Hematopoietic multipotent progenitor cell treated with erythropoietin and hydrocortisone succinate and interleukin-3 and kit ligand, for 8 days (in vitro differentiated cells): ENCODE measurements at places on chromosomes 12 and 14.

GRCh38 chr14:61460718-61461611, 139.6 kb downstream of the PRKCH start:
- DNase-seq, result no peak

- DNase-seq, result no peak
Observed at GRCh38 chr12:113805673-113806072, 160.5 kb downstream of the RBM19 start.

DNA sequence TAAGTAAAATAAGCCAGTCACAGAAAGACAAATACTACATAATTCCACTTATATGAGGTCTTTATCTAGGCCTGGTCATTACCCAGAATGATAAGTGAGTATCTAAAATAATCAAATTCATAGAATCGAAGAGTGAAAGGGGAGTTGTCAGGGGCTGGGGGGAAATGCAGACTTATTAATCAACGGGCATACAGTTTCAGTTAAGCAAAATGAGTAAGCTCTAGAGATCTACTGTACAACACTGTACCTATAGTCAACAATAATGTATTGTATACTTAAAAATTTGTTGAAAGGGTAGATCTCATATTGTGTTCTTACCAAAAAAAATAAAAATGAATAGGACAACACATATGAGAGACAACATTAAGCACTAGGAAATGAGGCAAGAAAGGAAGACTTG, 13.3 kb downstream of the BTBD7 start:
- DNase-seq, result no peak

- no peak for DNase-seq
Observed at GRCh38 chr14:21350539-21350938, 33.3 kb downstream of the SUPT16H start.

DNA sequence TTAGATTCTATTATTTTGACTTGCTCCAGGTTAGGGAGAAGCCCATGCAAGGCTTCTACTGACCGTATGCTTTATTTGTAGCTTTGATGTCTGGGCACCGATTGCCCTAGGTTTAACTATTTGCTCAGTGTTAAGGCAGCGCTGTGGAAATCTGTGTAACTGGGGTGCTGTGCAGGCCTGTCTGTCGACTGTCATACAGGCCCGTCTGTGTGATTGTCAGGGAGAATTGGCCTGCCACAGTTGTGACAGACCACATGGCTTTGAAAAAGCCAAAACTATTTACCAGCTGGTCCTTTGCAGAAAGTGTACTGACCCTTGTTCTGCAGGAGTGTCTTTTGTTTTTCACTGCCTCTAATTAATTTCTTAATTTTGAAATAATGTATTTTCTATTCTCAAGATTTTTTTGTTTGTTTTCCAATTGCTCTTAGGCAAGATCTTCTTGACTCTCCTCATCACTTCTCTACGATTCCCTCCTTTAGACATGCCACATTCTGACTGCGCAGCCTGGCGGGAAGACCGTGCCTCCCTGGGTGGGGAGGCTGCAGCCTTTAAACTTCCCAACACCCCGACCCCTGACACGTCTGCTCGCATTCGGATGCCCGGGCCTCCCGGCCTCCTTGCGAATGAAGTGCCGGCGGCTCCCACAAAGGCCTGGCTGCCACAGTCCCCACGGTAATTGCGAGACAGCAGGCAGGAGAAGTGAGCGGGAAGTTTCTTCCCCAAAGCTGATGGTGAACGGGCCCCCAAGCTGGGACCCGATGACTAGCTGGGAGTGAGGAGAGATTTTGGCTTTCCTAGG, 99.0 kb upstream of the EVL start:
- no peak for DNase-seq

DNA sequence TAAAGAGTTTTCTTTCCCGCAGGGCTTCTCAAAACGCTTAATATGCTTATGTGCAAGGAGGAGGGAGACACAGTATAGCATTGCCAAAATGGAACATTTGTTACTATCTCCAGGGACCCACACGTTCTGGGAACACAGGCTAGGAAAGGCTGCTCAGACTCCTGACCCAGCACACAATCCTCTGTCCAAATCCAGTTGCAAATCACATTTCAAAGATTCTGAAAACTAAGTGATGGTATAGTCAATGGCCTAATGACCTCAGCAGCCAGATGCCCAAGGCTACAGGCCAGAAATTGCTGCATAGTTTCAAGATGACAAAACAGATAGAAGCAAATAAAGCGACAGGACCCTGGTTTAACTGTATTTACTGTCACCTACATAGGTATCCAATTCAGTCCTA, 97.0 kb upstream of the GRIP1 start:
- DNase-seq, result no peak

DNA sequence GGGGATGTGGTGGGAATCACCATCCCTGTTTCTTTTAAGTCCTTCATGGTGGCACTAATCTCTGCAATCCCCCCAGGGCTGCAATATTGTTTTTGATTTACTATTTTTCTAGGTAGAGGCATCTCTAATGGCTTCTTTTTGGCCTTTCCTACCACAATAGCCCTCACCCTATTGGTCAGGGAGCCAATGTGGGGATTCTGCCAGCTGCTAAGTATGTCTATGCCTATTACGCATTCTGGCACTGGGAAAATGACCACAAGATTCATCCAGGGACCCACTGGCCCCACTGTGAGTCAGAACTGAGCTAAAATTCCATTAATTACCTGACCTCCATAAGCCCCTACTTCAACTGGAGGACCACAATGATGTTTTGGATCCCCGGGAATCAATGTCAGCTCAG, 15.9 kb upstream of the GLIPR1L2 start:
- no peak for DNase-seq

DNA sequence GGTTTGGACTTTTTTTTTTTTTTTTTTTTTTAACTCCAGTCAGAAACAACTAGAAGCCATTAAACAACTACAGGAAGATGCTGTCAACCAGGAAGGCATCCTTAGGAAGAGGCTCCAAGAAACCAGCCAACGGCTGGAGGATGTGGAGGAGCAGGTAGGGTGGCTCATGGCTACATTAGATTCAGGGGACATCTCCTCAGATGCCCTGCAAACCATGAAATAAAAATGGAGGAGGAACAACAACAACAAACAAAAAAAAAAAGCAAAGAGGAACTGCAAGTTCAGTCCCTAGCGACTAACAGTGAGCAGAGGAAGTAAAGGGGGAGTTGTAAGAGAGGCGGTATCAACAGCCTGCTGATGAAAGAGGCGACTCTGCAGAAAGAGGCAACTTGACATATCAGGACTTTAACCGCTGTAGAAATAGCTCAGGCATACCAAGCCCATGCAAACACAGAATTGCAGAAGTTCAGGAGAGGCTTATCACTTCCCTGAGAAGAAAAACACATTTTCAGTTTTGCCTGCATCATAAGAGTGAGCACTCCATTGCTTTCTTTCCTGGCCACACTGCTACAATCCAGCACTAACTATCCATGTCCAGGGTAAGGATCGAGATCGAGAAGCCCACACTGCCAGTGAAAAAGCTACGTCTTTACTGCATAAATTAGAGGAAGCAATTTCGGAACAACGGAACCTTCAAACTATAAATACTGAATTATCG, 103.5 kb upstream of the BCAT1 start:
- DNase-seq, result peak; percentile 84

GRCh38 chr14:75783184-75783583, 122.1 kb downstream of the TTLL5 start:
- no peak for DNase-seq

- DNase-seq, result no peak
Observed at GRCh38 chr12:18591473-18591872, 146.3 kb downstream of the PLCZ1 start.

- DNase-seq, result no peak
Observed at GRCh38 chr14:74083784-74084276, 423 bp downstream of the ALDH6A1 start.

GRCh38 chr12:102824218-102824835, 92.7 kb downstream of the PAH start:
- DNase-seq, result peak; percentile 10

GRCh38 chr12:124407074-124407473, 112.2 kb downstream of the RFLNA start:
- no peak for DNase-seq

GRCh38 chr14:103021684-103022001, 35.7 kb downstream of the CDC42BPB start:
- DNase-seq, result no peak

DNA sequence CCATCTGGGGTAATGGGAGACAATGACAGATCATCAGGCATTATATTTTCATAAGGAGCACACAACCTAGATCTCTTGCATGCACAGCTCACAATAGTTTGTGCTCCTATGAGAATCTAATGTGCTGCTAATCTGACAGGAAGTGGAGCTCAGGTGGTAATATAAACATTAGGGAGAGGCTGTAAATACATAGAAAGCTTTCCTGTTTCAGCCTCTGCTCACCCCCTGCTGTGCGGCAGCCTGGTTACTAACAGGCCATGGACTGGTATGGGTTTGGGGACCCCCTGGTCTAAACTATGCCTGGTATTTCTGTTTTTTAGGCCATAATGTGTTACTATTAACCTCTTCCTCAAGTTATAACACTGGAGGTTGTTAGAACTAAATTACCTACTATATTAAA, 1373.7 kb downstream of the LRFN5 start:
- DNase-seq, result no peak

DNA sequence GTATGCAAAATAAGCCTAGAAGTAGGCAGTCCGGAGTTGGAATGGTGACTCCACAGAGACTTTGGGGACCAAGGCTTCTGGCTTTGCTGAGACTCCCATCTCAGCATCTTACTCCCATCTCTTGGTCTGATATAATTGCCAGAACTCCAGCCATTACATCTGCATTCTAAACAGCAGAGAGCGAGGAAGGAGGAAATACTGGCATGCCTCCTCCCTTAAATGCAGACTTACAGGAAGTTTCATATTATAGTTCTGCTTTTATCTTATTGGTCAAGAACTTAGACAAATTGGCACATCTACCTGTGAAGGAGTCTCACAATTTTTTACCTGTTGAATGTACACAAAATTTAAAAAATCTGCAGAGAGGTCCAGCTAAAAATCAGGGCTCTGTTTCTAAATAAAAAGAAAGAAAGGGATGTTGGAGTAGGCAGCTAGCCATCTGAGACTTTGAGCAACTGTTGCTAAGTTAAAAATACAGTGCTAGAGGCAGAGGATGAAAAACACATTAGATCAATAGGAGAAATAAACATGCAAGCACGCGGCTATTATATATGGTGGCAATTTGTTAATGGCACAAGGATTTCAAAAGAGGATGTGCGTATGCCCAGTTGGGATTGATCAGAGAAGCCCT, 209.9 kb upstream of the HMGA2 start:
- DNase-seq, result no peak
